Kidney epithelial cell (primary cell): ENCODE measurements at places on chromosomes 5 and 9. TPM values are rescaled to one million over a fixed set of nuclear protein-coding genes. Genes with fewer than 3 reads are reported as not detected.
A peak's percentile ranks its signal among the peaks of the same experiment; 100 is the strongest.

GRCh38 chr9:114069476-114070187 lies 8.5 kb downstream of the AMBP start:
- no peak for DNase-seq

The FAM200C gene
- 1.9 and 2.8 TPM in 2 replicates for total RNA-seq

DNA sequence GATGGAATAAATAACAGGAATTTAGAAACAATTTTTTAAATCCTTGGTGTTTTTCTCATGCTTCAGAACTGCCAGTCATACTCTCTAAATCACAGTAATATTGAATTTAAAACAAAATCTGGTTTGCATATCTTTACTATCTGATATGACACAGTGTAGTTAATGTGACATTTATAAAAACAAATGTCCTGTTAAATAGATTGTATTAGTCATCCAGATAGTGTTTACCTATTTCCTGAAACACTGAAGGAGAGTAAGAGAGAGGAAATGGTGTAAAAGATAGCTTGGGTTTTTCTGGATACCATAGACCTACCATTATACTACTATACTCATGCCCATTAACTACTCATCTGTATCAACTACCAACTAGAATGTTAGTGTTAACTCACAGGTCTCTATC lies 292.3 kb downstream of the MAN2A1 start:
- no peak for DNase-seq

DNA sequence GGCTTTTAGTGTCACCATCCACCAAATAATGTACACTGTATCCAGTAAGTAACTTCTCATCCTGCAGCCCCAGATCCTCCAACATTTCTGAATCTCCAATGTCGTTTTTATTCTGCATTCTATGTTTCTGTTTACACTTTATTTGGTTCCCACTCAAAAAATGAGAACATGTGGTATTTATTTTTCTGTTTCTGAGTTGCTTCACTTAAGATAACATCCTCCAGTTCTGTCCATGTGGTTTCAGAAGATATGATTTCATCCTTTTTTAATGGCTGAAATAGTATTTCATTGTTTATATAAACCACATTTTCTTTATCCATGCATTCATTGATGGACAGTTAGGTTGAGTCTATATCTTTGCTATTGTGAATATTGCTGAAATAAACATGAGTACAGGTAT lies 677.3 kb upstream of the FTMT start:
- DNase-seq = no peak

The UNC5A gene
- 1.1 and 2.3 TPM in 2 replicates for total RNA-seq

- DNase-seq = no peak
These were observed 534 bp downstream of the ERP44 start for GRCh38 chr9:100098046-100098886.

DNA sequence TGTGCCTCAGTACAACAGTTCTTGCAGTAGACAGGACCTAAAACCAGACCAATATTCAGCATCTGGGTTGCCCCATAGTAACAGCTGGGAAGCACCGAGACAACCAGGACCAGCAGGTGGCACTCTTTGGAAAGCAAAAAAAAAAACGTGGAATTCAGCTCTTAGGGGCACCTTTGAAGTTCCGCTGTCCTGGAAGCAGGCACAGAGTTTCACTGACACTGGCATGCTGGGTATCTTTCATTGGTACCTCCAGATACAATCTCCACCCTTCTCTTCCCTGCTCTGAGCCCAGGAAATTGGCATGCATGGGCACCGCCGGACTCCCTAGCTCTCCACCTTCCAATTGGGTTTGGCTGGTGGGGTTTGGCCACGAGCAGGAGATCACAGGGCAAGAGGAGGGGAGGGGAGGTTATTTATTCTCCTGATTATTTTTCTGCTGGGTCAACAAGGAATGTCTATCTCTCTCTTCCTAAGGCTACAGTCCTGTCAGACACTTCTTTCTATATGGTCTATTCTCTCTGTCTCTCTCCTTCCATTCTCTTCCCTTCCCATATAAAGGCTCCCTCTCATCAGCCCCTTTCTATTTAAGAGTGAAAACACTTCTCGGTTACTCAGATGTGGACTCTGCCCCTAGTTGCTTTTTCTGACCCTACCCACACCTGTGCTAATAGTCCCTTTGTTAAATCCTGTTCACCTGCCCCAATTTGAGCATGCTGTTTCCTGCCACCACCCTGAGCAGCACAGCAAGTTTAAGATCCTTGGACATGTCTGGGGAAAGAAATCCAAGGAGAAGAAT lies 1.9 kb upstream of the IDNK start:
- peak; percentile 28 for DNase-seq

The UBAC1 gene
- 42.6 and 45.7 TPM in 2 replicates for total RNA-seq

- no peak for DNase-seq
These were observed at the start of gene KCNIP1 for GRCh38 chr5:170503990-170504596. KCNIP1 (plus strand) TSS chr5:170504020.

- no peak for DNase-seq
These were observed 16.7 kb upstream of the SCGB3A1 start for GRCh38 chr5:180607861-180608571.

The INSL6 gene
- not detected in 2 replicates for total RNA-seq

The TRIM36 gene
- total RNA-seq = 5.0 and 7.9 TPM in 2 replicates

GRCh38 chr5:81019748-81020147 lies 59.6 kb downstream of the RASGRF2 start:
- no peak for DNase-seq

The SETD9 gene
- total RNA-seq = 23.8 and 25.3 TPM in 2 replicates

GRCh38 chr5:44919560-44919959 lies 110.8 kb downstream of the MRPS30 start:
- DNase-seq = no peak

The SIMC1 gene
- total RNA-seq = 11.5 and 15.7 TPM in 2 replicates

GRCh38 chr5:54663866-54664265 lies 146.3 kb downstream of the SNX18 start:
- peak; percentile 63 for DNase-seq

The PCDHB4 gene
- 0.42 and 0.48 TPM in 2 replicates for total RNA-seq

DNA sequence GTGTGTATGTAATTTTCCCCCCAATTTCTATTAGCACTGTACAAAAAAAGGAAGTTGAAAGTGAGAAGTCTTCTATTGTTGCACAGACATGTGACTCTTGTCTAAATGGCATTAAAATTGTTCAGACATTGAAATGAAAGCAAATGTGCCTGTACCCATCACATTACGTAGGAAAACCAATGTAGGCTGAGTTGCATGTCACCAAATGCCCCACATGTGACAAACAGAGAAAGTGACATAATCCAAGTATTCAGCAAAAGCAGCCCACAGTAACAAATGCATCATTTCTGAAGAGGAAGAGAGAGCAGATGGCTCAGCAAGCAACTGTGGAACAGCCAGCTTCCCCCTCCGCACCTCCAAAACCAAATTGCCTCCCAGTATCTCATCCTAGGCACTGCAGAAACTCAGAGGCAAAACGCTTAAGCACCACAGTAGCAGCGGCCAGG lies 161.5 kb upstream of the NR4A3 start:
- DNase-seq = no peak

The ARHGEF39 gene
- 0.62 and 1.2 TPM in 2 replicates for total RNA-seq

- no peak for DNase-seq
These were observed 14.7 kb downstream of the SIL1 start for GRCh38 chr5:139183502-139183901.

GRCh38 chr5:124583469-124584350 lies 162.7 kb downstream of the ZNF608 start:
- peak; percentile 70 for DNase-seq

DNA sequence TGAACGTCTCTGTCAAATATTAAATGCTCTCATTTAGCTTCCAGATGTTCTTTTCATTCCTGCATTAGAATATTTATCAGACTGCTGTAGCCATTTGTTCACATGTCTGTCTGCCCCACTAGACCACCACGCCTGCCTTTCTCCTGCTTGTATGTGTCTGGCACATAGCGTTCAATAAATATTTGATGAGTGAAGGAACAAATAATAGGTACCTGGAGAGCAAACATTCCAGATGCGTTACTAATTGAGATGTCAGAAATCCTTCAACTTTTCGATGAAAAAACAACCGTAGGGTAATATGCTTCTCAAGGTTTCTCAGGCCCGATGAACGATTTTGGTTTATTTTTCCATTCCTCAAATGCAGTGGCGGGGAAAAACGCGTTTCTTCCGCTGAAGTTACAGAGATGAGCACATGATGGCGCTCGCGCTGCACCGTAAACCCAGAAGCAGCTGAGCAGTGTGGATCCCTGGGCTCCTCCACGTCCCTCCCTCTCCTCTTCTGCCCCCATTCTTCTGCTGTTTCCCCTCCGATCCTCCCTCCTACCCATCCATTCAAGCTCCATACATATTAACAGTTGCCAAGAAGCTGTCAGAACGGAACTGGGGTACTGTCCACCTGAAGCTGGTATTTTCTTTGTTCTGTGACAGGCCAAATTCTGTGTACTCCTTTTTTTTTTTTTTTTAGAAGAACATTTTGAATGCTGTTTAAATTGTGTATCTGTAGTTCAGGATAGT lies 245.4 kb downstream of the MPDZ start:
- no peak for DNase-seq

The GAS1 gene
- 6.1 and 8.3 TPM in 2 replicates for total RNA-seq

DNA sequence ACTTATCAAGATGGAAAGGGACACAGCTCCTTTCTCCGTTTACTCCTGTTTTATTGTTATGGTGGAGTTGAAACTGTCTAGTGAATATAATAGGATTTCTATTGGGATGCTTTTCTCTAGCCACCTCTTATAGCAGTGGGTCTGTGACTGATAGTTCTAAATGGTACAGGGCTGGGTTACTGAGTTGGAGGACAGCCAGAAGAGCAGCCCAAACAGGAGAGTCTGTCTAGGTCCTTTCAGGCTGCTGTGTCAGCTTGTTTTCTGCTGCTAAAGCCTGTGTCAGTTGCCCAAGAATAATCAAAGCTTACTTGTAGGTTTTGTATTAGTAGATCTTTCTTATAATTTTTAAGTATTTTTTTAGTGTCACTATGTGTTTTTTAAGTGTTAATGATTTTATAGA lies 356.0 kb upstream of the SEMA6A start:
- DNase-seq = no peak

GRCh38 chr5:68070591-68071281 lies 144.8 kb upstream of the PIK3R1 start:
- DNase-seq = no peak

The TMEM215 gene
- not detected in 2 replicates for total RNA-seq

GRCh38 chr5:32272746-32273145 lies 40.0 kb downstream of the MTMR12 start:
- no peak for DNase-seq

GRCh38 chr5:136020383-136021015 lies 8.3 kb upstream of the TGFBI start:
- DNase-seq = peak; percentile 87

DNA sequence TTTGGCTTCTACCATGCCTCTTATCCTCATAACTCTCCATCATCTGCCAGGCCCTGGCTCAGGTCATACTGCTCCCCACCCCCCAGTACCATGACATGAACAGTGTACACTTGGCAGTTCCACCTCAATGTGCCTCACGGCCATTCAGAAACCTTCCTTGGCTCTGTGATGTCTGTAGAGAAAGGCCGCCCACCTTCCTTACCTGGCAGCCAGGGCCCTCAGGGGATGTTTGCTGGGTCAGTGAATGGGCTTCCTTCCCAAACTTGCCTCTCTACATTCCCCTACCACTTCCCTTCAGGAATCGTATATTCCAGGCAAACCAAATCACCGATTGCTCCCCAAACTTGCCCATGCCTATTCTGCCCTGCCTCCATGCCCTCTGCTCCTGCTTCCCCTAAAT lies 101.1 kb downstream of the PSD2 start:
- no peak for DNase-seq

The SPATA6L gene
- 1.3 and 2.5 TPM in 2 replicates for total RNA-seq

GRCh38 chr5:142984525-142984924 lies 214.3 kb downstream of the ARHGAP26 start:
- DNase-seq = no peak

The MSMP gene
- total RNA-seq = not detected in 2 replicates

The TMEFF1 gene
- 15.7 and 23.4 TPM in 2 replicates for total RNA-seq

DNA sequence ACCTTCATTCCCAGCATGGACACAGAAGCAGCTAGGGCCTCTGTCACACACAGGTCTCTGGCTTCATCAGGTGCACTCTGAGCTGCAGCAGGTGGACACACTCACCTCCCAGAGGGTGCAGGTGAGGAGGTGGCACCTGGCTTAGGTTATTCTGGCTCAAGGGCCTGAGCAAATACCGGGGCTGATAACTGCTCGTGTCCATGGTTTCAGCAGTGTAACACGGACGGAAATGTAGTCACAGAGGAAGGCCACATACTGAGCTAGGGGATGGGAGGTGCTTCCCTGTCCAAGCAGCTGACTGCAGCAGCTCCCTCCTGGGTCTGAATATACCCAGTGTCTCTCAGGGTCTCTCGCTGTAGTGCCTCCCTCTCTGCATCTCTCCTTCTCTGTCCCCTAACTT lies 5.7 kb downstream of the PHF2 start:
- DNase-seq = no peak
